ENCODE measurements at places on chromosomes 16 and 17.
A peak's percentile ranks its signal among the peaks of the same experiment; 100 is the strongest.

DNA sequence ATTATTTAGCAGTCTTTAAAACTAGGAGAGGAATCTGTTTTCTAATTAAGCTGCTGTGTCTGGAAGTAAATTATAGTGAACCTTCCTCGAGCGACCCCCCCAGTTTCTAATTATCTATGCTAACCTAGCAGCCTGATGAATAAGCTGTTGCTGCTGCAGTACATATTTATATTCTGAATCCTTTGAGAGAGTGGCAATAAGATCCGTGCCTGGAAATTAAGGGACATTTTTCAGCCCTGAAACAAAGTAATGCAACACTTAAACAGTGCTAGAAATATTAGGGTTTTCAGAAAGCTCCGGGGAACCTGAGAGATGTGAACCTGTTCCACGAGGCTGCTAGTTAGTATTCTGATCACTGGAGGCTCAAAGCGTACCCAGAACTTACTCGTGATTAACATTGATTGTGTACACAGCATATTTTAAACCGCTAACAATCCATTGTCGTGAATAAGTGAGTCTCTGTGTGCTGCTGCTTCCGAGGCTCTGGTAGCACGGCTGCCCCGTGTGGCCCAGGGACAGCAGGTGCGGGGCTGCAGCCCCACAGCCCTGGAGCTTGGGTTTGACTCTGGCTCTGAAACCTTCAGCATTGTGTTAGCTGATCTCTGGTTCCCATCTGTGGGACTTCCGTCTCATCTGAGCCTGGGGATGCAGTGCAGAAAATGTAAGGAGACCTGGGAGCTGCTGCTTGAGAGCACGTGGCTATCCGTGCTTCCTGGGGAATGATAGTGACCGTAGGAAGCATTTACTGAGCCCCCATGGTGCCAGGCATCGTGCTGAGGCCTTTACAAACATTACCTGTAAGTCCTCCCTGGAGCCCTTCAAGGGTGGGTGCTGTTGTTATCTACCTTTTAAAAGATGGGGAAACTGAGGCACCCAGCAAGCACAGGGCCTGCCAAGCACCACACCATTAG is 190.9 kb upstream of the CHMP6 start:
- no peak for DNase-seq

- no peak for DNase-seq
Measured at GRCh38 chr17:46888727-46889126, 34.2 kb upstream of the GOSR2 start.

DNA sequence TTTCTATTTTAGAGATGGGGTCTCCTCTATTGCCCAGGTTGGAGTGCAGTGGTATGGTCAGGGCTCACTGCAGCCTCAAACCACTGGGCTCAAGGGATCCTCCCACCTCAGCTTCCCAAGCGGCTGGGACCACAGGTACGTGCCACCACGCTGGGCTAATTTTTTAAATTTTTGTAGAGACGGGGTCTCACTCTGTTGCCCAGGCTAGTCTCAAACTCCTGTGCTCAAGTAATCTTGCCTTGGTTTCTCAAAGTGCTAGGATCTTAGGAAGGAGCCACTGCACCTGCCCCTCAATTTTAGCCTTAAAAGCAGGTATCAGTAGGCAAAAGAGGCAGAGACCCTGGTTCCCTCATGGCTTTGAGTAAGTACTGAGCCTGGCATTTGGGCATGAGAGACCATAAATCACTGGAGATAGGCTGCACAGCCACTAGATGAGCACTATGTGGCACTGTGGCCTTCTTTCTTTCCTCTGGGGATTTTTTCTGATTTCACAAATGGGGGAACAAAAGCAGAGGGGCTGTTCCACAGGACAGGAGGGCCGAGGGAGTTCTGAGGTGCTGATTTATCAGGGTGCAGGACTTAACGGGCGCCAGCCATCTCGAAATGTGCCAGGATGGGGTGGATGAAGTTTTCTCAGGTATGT is 82.2 kb downstream of the PLXDC1 start:
- DNase-seq = no peak

DNA sequence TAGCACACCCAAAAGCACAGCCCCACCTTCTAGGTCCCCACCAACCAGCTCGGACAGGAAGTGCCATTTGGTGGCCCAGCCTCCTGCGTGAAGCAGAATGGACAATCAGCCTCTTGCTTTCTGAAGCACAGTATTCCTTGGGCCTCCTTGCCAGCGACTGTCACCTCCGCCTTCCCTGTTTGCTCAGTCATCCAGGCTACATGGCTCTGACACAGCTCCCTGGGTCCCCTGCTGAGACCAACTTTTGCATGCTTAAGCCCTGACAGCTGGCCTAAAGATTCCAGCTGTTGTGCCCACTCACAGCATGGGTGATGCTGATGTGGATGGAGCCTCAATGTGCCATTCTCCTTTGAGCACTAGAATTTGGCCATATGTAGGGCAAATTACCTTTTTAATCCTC is 4.5 kb upstream of the CACNG5 start:
- no peak for DNase-seq

DNA sequence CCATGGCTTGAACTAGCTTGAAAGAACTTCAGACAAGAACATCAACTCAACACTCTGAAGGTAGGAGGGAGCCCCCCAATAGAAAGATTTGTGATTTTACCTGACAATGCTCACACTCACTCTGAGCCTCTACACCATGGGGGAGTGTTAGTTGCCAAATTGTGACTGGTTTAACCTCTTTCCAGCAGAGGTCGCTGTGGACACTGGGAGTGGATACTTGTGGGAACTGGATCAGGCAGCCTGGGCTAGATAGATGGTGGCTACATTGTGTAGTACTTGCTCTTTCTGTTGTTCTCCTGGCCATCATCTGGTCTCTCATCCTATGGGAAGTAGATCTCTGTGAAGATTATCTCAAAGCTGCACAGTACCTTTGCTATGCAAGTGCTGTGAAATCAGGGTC is 2.9 kb downstream of the SMPD3 start:
- DNase-seq = peak; percentile 11
